ENCODE measurements at places on chromosomes 11 and 22.

DNA sequence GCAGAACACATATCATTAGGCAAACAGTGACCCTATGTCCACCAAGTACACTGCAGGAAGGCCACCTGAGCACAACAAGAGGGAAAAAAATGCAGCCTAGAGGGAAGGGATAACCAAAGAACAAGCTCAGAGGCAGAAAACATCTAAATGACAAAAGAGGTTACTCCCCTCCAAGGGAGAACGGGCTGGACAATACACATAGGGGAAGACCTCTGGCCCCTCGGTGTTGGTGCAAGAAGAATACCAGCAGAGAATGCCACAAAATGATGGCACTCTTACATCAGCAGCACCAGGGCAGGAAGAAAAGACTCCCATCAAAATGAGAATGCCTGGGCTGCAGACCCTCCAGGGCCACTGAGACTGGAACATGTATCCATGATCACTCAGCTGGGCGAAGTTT is 66.6 kb upstream of the OPCML start:
- DNase-seq: no peak

DNA sequence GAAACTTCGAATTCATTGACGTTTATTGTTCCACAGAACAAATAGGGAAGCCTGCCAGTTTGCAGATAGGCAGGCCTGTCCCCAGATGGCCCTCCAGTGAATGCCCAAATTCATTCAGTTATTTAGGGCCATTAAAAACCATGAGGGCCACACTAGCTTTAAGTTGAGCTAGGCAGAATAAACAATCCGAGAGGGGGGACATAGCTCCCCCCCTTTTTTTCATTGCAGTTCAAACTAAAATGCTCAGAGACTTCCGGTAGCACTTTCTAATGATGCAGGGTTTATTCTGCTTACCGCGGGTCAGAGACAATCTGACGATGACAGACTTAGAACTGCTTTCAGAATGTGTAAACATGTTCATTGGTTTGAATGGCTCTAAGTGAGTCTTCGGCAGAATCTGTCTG is 72.0 kb downstream of the ZBTB16 start:
- no peak for DNase-seq

DNA sequence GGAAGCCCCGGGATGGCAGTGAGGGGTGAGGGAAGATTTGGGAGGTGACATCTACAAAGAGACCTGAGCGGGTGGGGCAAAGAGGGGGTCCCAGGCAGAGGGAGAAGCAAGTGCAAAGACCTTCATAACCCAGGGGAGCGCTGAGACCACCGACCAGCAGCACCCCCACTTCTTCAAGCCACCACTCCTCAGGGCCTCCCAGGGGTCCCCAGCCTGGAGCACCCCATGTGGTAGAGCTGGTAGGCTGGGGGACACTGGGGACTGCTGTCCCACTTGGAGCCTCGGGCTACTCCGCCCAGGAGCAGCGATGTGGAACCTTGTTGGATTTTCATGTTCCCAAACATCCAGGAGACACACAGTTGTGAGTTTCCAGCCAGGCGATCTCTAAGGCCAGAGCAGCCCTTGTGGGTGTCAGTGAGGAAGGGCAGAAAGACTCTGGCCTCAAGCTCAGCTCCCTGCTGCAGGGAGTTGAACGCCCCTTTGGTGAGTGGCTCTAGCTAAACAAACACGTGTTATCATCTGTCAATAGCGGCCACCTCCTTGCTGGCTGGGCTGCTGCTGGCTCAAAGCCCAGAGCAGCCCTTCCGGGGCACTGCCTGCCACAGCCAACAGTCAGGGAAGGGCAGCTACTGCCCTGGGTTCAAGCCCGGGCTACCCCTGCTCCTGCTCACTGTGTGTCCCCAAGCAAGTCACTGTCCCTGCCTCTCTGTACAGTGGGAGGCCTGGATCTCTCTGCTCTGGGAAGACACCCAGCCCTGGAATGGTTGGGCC is 25.7 kb upstream of the CHKA start:
- no peak for DNase-seq

DNA sequence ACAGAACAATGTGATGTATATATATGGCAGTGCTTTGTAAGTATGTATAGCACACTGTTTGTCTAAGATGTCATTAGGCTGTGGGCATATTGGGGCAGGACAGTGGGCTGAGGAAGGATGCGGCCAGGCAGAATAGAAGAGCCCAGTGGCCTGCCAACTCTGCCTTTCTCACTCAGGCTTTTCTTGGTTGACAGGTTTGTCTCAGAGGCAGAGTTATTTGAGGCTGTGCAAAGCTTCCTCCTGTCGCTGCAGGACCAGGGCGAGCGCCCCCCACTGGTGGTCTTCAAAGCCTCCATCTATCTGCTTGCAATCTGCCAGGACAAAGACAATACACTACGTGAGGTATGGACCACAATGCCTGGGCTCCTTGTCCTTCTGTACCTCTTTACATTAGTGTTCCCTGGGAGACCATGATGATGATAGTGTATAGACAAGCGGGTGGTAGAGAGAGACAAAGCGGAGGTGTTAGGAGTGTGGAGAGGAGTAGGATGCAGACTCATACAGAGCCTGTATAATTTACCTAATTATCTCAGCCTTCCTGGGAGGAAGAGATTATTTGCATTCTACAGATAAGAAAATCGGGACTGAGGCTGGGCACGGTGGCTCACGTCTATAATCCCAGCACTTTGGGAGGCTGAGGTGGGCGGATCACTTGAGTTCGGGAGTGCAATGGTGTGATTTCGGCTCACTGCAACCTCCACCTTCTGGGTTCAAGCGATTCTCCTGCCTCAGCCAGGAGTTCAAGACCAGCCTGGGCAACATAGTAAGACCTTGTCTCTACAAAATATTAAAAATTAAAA is 37.3 kb upstream of the CCDC134 start:
- DNase-seq: no peak

DNA sequence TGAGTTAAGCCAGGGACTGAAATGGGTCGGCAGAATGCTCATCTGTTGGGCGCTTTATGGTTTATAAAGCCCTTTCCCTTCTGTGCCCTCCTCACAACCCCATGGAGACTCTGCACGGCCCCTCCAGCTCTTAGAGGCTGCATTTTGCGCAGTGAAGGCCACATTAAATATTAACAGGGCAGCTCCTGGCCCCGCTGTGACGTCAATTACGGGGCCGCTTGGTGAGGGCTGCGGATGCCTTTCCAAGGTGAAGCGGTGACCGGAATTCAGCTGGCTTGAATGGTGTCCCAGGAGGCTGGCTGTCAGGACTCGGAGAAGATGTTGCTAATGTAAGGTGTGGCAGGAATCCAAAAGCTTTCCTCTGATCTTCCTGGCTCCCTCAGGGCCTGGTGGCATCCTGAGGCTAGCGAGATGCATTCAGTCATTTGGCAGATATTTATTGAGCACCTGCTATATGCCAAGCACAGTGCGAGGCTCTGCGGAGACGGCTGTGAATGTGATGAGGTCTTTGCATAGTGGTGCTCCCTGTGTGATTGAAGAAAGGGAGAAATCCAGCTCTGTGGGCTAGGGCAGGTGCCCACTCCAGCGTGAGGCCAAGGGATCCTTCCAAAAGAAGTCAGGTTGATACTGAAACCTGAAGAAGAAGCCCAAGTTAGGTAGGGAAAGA is 10.4 kb upstream of the YWHAH start:
- DNase-seq: no peak

DNA sequence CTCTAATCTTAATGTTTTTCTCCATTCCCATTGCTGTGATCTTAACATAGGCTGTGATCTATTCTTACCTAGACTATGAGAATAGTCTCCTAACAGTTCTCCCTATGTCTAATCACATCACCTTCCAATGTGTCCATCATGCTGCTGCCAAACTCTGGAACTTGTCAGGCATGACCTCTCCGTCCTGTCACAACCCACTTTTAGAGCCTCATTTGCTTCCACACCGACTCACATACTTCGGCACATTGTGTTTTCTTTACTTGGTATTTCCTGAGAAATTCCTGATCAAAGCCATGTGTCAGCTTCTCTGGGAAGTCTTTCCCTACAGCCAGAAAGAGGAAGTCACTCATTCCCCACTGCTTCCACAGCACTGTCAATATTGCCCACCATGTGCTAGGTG is 40.5 kb upstream of the BIRC3 start:
- no peak for DNase-seq

DNA sequence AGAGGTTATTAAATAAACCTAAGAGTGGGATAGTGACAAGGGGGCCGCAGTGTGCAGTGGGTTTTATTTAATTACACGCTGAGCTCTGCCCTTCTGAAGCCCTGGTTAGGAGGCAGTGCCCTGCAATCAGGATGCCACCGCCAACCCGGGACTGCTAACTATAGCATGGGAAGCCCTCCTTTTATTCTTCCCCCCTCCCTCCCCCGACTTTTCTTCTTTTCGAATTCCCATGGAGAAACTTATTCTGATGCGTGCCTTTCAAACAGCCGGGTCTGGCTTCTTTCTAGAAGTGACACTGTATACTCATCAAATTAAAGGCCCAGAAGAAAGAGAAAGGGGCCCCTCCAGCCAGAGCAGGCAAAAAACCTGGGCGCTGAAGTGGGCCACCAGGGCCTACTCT is 91.3 kb upstream of the ANO1 start:
- DNase-seq: no peak

DNA sequence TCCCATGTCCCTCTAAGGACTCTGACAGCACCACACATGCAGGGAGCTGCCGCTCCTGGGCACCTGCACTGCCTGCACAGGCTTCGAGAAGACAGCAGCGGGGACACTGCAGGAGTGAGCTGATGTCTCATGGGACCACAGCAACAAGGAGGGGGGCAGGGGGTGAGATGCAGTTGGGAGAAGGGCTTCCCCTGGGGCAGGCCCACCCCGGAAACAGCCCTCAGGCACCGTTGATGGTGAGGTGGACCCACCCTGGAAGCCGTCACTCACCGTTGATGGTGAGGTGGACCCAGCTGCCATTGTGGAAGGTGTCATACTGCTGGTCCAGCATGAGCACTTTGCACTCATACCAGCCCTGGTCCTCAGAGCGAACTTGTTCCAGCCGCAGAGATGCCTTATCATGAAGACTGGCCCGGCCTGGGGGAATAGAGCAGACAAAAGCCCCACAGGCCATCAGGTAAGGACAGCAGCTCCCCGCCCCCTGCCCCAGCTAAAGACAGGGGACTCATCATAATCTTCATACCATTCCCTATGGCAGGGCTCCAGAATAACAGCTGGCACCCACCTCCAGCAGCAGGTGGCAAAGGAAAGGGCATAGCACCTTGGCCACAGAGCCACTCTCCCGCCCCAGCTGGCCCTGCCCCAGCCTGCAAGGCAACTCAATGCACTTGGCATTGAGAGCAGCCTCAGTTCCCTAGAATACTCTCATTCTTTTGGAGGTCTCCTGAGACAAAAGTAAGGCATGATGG is 12.6 kb downstream of the IGSF9B start:
- DNase-seq: no peak

GRCh38 chr11:33262011-33262645 is 4.9 kb downstream of the HIPK3 start:
- no peak for DNase-seq

DNA sequence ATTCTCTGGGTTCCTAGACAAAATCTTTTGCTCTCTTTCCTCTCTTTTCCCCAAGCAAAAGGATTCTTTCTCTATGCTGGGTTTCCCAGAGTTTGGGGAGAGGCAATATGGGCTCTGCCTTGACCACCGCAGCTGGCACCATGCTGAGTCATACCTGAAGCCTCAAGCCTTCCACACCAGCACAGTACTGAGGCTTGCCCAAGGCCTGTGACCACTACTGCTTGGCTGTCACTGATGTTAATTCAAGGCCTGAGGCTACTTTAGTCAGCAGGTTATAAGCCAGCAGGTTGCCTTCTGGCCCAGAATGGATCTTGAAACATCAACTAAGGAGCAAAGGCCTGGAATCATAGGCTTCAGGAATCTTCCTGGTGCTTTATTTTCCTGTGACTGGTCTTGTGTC is 185.3 kb downstream of the DYNC2H1 start:
- no peak for DNase-seq

GRCh38 chr11:66020618-66021357 is 5.5 kb downstream of the CATSPER1 start:
- DNase-seq: no peak

- DNase-seq: peak; percentile 35
Measured at GRCh38 chr22:23984430-23984829, 4.5 kb downstream of the GSTT2 start.

DNA sequence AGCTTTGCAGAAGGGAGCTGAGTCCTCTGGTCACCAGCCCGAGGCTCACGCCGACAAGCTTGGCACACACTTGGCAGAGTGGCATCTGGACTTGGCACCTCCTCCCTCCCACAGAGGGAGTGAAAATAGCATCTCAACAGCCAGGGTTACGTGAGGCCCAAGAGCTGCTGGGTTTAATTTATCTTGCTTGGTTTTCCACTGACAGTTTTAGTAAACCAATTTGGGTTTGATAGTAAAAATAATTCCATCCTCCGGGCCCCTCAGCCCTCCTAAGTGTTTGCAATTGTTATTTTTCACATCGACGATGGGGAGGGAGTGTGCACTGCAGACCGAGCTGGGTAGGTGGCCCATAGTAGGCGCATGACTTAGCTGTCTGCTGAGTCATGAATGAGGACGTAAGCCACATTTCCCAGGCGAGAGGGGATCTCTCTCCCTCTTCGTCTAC is 107.6 kb upstream of the ASPHD2 start:
- DNase-seq: no peak

GRCh38 chr22:37403267-37403960 is 23.9 kb downstream of the ELFN2 start:
- no peak for DNase-seq

- DNase-seq: no peak
Measured at GRCh38 chr22:33271390-33272161, 213.4 kb upstream of the SYN3 start.

- DNase-seq: no peak
Measured at GRCh38 chr11:69892986-69893555, 73.9 kb upstream of the FGF3 start.

- DNase-seq: no peak
Measured at GRCh38 chr11:31150011-31150410, 219.5 kb downstream of the DCDC1 start.

DNA sequence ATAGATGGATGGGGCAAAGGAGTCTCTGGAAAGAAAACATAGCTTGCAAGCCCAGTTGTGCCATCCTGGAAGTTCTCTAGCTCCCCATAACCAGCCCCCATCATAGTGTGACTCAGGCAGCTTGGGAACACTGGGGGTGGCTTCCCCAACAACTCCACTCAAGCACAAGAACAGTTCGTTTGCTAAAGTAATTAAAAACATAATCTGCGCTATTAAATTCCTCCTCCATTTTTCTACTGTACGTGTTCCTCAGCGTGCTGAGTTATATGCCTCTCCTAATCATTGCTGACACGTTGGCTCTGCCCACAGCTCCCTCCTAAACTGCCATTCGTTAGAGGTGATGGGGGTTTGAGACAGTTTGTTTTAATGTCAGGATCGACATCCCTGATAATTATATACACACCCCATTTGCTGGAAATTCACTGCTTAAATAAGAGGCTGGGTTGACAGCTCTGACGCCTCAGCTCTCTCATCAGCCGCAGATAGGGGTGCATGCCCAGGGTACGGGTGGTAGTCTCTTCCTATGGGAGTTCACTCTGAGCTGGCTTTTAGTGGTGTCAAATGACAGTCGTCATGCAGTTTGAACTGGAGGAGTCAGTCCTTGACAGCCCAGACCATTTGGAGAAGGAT is 59.5 kb upstream of the SEZ6L start:
- DNase-seq: no peak

DNA sequence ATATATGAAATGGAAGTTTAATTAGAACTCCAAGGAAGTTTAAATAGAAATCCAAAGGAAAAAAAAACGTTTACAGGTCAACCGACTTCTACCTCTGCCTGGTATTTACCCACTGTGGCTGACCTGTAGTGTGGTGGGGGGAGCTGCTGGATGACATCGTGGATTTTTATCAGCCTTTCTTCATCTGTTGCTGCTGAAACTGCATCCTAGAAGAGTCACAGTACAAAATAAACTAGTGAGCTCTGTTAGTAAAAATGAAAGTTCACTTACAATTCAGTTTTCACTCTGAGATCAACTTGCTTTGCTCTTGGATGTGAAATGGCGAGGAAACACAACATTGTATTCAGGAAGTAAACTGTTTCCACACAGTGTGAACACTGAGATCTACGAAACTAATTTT is 43.2 kb upstream of the TP53AIP1 start:
- no peak for DNase-seq

Data from T-helper 17 cell (primary cell).